ENCODE measurements at places on chromosomes 2 and 18. TPM values are rescaled to one million over a fixed set of nuclear protein-coding genes. Genes with fewer than 3 reads are reported as not detected.
A peak's percentile ranks its signal among the peaks of the same experiment; 100 is the strongest.

DNA sequence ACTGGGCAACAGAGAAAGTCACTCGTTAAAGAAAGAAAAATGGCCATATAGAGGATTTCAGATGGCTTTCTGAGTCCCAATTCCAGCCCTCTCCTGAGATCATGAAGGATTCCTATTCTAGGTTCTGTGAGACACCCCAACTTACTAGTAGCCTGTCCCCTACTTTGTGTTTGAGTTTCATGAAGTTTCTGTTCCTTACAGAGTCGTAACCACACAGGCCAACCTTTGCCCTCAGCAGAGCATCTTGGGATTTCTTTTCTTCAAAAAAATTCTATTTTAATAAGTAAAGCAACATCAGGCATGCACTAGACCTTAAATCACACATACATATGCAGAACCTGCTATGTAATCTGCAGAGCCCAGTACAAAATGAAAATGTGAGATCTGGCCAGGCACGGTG lies 30.4 kb downstream of the TMEM247 start:
- DNase-seq, result no peak

DNA sequence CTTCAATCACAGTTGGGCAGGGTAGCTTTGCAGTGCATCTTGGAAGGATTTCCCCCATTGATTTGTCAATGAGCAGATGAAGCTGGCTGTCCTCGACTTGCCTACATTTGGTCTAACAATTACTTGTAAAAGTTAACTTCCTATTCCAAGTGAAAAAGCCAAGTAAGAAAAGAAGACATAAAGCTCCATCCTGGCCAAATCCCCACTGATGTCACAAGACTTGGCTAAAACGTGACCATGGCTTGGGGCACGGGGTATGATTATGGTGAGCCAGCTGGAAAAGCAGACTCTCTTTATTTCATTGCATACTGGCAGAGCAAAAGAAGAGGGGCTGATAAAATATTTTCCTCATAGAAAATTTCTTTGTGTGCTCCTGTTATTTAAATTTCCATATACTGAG lies 25.4 kb upstream of the PID1 start:
- DNase-seq, result no peak

- no peak for DNase-seq
Measured at GRCh38 chr18:39389800-39390379, 1824.3 kb upstream of the CELF4 start.

- no peak for DNase-seq
Measured at GRCh38 chr2:71702971-71703898, 249.9 kb downstream of the DYSF start.

- no peak for DNase-seq
Measured at GRCh38 chr18:21820033-21820810, 79.6 kb downstream of the MIB1 start.

- no peak for DNase-seq
Measured at GRCh38 chr2:238114851-238115660, 14.9 kb downstream of the ESPNL start.

GRCh38 chr2:39688181-39688580 lies 22.5 kb downstream of the TMEM178A start:
- DNase-seq, result no peak

DNA sequence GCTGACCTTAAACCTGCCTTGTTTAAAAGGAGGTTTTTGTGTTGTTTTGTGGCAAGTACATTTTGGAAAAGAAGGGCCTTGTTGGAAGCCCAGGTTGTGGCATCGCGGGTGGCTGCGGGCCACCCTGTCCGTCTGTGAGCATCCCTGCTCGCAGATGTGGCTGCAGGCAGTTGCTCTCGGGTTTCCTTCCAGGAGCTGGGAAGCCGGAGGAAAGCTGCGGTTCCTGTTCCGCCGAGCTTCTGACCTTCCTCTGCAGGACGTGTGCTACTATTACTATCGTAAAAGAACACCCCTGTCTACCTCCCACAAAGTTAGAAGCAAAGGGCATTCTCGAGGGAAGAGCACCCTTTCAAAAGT lies 766 bp downstream of the MFF start:
- peak; percentile 52 for DNase-seq

GRCh38 chr2:234708091-234708683 lies 211.3 kb upstream of the ARL4C start:
- DNase-seq, result no peak

- no peak for DNase-seq
Measured at GRCh38 chr18:41038071-41038470, 917.0 kb upstream of the PIK3C3 start.

- no peak for DNase-seq
Measured at GRCh38 chr18:24704946-24705630, 244.7 kb downstream of the HRH4 start.

DNA sequence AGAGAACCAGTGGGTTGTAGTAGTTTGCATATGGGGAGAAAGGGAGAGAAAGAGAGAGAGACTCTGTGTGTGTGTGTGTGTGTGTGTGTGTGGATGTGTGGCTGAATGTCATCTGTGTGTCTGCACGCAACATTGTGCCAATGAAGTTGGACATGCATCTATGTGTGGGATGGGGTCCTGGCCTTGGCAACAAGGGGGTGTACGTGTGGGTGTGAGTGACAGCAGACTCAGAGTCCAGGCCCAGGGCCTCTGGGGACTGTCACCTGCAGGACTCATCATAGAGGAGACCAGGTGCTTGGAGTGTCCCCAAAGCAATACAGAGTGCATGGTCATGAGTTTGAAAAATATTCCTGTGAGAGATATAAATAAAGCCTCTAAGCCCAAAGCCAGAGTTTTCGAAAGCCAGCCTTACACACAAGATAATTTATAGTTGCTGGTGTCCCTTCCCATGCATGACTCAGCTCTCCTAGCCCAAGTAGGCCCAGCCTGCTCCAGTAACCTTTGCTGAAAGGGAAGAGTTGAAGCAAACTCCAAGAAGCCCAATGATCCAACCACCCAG lies 59.9 kb downstream of the TNP1 start:
- DNase-seq, result no peak

DNA sequence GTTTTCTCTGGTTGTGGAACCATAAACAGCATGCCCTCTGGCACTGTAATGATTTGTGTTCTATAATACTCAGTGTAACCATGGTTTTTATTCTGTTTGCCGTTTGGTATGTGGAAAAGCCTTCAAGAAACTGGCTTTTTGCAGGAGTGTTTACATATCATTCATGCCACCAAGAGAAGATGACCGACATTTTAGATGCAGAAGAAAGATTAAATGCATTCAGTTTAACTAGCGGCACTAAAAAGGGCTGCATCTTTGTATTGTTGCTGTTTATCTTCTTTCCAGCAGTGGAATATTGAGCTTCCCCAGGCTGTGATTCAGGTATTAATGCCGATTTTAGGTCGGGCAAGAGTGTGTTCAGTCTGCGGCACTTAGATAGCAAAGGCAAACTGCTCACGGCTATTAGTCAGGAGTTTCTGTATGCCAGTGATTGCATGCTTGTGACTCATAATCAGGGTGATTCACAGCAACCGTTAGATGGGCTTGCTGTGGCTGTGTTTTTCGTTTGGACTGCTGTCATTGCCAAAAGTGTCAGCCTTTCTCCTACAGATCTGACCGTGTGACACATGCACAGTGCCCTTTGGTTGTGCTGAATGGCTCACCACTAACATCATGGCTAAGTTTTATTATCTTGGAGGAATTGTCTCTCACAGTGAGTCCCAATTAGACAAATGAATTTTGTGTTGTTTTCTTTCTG lies 479.7 kb downstream of the PARD3B start:
- DNase-seq, result no peak

ADD2 gene
- 54.0 TPM for total RNA-seq

UGT1A8 gene
- total RNA-seq, result not detected

- DNase-seq, result no peak
Measured at GRCh38 chr2:130869441-130870160, 32.9 kb downstream of the ARHGEF4 start.

GRCh38 chr2:7860693-7861092 lies 821.2 kb upstream of the ID2 start:
- DNase-seq, result no peak

DNA sequence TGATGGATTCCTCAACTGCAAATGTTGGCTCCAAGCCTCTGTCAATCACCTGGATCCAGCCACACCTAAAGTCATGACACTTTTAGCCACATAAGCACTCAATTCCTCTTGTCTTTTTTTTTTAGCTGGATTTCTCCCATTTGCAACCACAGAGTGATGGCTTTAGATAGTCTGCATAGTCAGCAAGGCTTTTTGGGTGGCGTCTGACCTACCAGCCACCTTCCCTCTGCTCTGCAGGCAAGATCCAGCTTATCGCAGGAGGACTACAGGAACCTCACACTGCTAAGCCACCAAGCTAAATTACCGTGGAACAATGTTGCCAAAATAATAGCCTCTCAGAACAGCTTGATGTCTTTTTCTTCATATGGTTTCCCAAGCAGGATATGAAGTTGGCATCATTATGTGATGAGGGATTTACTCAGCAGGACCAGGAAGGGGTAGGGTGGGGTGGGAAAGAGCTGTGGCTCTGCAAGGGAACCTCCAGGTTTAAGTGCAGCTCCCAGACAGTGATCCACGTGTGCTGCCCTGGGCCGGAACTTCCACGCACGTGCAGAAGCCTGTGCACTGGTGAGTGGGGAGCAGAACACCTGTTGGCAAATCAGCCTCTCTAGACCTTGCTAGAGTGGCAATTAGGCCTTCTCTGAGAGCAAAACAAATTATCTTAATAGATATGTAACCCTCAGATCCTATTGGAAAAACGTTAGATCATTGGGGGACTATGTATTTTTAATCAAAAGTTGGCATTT lies 170.6 kb upstream of the NCK2 start:
- no peak for DNase-seq

Data from endothelial cell (in vitro differentiated cells).